ENCODE measurements at places on chromosomes 1 and 21. TPM values are rescaled to one million over a fixed set of nuclear protein-coding genes. Genes with fewer than 3 reads are reported as not detected.

DNA sequence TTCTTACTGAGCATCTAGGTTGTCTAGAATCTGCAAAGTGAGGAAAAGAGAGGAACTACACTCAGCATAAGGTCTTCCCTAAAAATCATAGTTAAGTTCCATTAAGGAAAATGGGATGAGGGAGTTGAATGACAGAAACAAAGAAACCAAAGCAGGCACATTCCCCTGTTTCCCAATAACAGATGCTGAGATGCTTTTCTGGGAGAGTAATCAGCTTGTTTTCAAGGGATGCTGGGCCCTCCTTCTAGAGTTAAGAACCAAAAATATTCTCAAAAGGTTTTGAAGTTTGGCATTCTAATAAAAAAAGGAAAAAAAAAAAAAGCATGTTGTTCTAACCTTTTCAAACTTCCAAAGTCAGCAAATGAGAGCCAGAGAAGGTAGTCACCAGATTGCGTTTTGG, 105.2 kb upstream of the ZNF648 start:
- no peak for DNase-seq

GRCh38 chr1:114219172-114219868, 65.7 kb upstream of the SYT6 start:
- no peak for DNase-seq

- no peak for DNase-seq
These were observed 159.1 kb downstream of the EDEM3 start for GRCh38 chr1:184595596-184595995.

DNA sequence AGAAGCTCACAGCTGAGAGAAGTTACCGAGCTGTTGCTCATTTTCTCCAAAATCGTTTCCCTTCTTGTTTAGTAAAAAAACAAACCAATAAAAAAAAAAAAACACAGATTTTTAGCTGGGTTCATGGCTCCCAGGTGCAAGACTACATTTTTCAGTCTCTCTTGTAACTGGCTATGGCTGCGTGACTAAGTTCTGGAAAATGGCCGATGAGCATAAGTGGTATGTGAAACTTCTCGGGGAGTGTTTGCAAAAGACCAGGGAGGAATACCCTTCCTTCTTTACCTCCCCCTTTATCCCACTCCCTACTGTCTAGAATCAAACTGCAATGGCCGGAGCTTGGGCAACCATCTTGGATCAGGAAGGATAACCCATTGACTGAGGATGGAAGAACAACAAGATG, 38.7 kb upstream of the KANK4 start:
- no peak for DNase-seq

GRCh38 chr1:203100516-203100869, 14.7 kb upstream of the MYOG start:
- DNase-seq: no peak

GRCh38 chr1:66996018-66996682, 57.8 kb downstream of the SLC35D1 start:
- peak; percentile 23 for DNase-seq

GRCh38 chr1:116997066-116997465, 4.5 kb upstream of the CD101 start:
- DNase-seq: no peak

DNA sequence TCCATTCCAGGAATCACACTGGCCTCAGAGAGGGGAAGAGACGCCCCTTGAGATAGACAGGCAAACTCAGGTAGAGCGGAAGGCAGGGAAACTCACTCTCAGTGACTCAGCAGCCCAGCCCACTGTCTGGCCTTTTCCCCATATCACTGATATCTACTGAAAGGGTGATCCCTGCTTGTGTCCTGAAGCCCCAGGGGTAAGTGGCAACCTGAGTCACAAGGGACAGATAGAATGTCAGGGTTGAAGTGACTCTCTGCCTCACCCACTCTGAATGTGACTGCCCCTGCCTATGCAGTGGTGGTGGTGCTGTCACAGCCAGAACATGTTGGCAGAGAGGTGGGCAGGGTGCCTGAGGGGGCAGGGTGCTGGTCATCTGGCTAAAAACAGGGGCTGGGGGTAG, 157.5 kb upstream of the FGGY start:
- DNase-seq: no peak

- no peak for DNase-seq
These were observed 3.9 kb downstream of the LINGO4 start for GRCh38 chr1:151801310-151801820.

DNA sequence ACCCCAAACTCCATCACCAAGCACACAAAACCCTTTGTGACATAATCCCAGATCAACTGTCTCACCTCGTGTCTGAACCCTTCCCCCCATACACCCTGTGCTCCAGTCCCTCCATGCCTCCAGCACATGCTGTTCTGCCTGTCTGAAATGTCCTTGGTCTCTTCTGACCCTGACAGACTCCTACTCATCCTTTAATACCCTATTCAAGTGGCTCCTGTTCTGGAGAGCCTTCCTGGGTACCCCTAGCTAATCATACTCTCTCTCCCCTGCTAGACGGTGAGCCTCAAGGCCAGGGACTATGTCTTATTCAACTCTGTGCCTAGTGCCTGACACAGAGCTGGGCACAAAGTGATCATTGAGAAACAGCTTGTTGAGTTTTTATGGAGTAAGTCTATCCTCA, 125.0 kb downstream of the LACTBL1 start:
- no peak for DNase-seq

GRCh38 chr1:48030211-48030610, 33.0 kb upstream of the TRABD2B start:
- DNase-seq: no peak

DNA sequence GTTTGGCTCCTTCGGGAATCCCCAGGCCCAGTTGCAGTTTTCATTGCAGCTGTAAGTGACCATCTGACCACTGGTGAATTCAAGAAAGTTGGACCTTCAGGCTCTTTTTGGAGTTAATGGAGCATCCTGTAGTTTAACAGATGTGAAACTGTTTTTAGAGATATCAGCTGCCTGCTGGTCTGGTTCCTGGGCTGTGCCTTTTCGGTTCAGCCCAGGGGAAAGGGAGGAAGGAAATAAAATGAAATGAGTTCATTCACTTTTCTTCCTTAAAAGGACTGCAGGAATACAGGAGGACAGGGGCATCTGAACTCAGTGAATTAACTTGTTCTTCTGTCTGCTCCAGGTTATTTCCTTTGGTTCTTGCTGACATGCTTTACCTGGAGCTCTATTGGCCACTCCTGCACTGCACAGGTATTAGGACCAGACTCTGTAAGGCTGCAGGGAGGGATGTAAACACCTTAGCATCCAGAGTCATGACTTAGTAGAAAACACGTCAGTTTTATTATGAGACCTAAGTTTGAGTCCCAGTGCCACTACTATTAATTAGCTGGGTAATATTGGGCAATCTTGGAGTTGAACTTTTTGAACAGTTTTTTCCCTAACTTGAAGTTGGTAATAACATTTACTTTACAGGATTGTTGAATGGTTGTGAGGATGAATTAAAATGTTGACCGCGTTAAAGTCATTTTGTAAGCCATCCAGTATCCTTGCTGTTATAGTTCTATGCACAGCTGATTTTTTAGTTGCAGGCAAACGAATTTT, 83.6 kb downstream of the LRRC8D start:
- no peak for DNase-seq

The NBPF26 gene
- 9.8 TPM for total RNA-seq

The ADAMTSL4 gene
- 2.9 TPM for total RNA-seq

The FMOD gene
- not detected for total RNA-seq

The SPEN gene
- total RNA-seq: 98.1 TPM

The CZIB gene
- 39.6 TPM for total RNA-seq

The CYP4A11 gene
- not detected for total RNA-seq

The CYP4X1 gene
- total RNA-seq: not detected

The DPT gene
- not detected for total RNA-seq

The GNAT2 gene
- not detected for total RNA-seq

The AGT gene
- not detected for total RNA-seq

The GPR52 gene
- 14.1 TPM for total RNA-seq

The RCC2 gene
- total RNA-seq: 55.2 TPM

The PCSK9 gene
- not detected for total RNA-seq
